ENCODE measurements at places on chromosomes 16 and 17. TPM values are rescaled to one million over a fixed set of nuclear protein-coding genes. Genes with fewer than 3 reads are reported as not detected.

CCL16 gene
- not detected for total RNA-seq

CD300H gene
- not detected for total RNA-seq

MT2A gene
- total RNA-seq = 21.4 TPM

CCL15 gene
- 2.0 TPM for total RNA-seq

MYH8 gene
- total RNA-seq = 0.05 TPM

ATP2C2 gene
- total RNA-seq = 12.2 TPM

TLCD1 gene
- total RNA-seq = 18.6 TPM
